ENCODE measurements at places on chromosomes 12 and 14.

GRCh38 chr12:108621161-108621560, 12.5 kb downstream of the SELPLG start:
- DNase-seq, result no peak

- DNase-seq, result no peak
These were observed 11.8 kb downstream of the MYH7 start for GRCh38 chr14:23423657-23424056.

- no peak for DNase-seq
These were observed 19.7 kb downstream of the SMUG1 start for GRCh38 chr12:54169036-54169435.

DNA sequence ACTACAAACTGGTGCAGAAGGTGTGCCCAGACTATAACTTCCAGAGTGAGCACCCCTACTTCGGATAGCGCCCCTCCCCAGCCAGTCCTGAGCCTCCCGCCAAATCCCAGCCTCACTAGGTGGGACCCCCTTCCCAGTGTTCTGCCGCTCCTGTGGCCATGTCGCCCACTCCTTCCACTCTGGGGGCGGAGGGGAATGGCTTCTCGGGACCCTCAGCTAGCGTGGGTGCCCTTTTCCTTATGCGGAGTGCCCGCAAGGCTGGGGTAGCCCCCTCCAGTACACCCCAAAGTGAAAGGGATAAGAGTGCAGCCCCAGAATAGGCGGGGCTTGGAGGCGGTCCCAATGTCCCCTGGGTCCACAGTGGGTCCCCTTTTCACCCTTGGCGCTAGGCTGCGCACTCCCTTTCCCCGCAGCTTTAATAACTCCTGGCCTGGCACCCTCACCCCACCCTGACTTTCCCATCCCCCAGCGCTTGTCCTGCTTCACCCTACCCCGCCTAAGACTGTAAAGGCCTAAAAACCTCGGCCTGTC, 3.8 kb upstream of the SHMT2 start:
- no peak for DNase-seq

- no peak for DNase-seq
These were observed 8.1 kb downstream of the LRRC43 start for GRCh38 chr12:122190842-122191668.

- no peak for DNase-seq
These were observed 11.4 kb upstream of the SLC8B1 start for GRCh38 chr12:113346353-113346752.

Data from posterior cingulate gyrus (tissue), 11 donors.